ENCODE measurements at places on chromosomes 7 and 10.

GRCh38 chr10:13803566-13804554 is 217.1 kb downstream of the PRPF18 start:
- no peak for DNase-seq

GRCh38 chr7:44965441-44965903 is 13.3 kb downstream of the MYO1G start:
- DNase-seq: peak; percentile 1

GRCh38 chr7:133253519-133253875 is 619 bp downstream of the EXOC4 start:
- DNase-seq: peak; percentile 7

- peak; percentile 97 for DNase-seq
These were observed 23.6 kb downstream of the DDIT4 start for GRCh38 chr10:72297281-72297804.

DNA sequence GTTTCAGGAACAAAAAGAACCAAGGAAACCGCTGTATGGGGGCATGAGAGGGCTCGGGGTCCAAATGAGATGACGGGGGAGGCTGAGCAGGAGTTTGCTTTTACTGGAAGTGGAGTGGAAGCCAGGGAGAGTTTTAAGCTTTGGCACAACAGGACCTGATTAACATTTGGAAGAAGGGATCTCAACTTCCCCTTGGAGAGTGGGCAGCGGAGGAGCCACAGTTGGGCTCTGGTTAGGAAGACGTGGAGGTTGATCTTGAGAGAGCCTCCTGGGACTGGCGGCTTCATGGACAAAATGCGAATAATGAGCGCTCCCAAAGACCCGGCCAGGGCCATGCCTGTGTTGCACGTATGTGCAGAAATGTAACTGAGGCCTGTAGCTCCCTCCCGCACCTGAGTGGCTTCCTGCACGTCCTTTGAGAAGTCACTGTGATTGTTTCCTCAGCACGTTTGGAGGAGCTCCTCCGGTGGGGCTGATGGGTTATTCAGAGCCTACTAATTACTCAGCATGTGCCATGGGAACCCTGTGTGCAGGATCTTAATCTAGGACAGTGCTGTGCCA is 595.3 kb upstream of the MGMT start:
- DNase-seq: no peak

- no peak for DNase-seq
These were observed 858.5 kb downstream of the KCNMA1 start for GRCh38 chr10:76778914-76779795.

DNA sequence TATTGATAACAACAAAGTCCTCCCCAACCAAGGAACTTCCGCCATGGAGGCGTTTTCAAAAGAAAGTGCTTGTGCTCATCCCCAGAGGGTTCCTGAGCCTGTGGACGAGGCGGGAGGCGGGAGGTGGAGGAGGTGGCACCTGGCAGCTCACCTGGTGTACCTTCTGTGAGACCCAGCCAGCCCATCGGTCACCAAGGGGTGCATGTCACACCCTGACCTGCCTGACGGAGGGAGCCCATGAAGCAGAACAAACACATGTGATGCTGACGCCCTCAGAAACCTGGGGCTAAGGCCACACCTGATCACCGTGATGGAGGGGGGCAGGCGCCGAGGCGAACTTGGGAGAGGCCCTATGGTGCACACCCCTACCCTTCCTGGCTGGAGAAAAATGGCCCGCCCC is 458.8 kb downstream of the DNAJB6 start:
- no peak for DNase-seq

DNA sequence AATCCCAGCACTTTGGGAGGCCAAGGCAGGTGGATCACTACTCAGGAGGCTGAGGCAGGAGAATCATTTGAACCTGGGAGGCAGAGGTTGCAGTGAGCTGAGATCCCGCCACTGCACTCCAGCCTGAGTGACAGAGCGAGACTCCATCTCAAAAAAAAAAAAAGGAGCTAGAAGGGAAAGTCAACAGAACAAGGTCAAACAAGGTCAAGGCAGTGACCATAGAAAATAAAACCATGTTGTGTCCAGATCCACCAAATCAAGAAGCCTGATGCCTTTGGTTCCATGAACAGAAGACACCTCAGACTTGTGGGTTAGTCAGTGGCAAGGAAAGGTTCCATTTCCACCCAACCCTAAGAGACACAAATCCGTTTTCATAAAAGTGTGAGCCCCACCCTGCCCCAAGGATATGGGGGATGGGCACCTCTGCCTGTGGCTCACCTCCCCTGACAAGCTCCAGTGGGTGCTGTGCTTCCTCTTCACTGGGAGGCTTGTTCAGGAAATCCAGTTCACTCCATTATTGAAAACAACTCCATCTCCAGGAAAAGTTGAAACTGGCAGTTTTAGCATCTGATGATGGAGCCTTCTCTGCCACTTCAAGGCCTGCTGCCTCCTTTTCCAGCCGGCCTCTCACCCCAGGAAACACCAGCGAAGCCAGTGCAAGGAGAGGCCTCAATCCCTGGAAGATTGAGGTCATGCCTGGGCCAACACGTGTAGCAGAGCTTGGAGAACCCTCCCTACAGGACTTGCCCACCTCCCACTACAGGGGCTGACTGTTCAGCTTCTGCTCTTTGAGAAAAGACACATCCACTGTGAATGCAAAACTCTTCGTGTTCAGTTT is 152.9 kb downstream of the NRF1 start:
- no peak for DNase-seq

GRCh38 chr10:85645053-85645452 is 721.5 kb downstream of the GRID1 start:
- no peak for DNase-seq

DNA sequence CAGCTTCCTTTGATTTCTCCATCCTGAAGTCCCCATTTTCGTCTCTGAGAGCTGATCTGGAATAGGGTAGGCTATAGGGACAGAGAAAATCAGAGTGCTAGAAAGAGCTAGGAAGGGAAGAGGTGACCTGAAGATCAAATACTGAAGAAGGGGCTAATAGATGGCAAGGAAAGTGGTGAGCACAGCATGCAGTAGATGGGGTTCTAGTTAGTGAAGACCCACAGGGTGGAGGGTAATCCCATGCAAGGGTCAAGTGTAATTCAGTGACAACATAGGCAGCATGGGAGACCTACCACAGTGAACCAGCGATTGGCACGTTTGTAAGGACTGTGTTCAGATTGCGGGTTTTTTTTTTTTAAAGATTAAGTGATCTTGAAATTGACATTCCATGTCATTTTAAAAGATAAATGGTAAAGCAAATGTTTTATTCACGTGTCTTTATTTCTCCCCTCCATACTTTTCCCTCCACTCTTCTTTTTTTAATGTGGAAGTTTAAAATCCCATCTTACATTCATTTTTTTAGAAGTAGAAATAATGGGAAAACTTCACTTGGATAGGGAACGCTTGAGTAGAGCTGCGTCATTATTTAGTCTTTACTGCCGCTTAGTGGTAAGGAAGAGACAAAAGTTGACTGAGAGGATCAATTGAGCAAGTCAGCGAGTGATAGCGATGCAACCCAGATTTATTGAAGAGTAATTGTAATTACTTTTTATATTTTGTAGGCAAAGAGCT is 21.0 kb upstream of the ABI1 start:
- DNase-seq: no peak

- DNase-seq: no peak
These were observed 122.3 kb downstream of the NRP1 start for GRCh38 chr10:33212061-33212748.

- DNase-seq: no peak
These were observed 144.2 kb upstream of the RNF32 start for GRCh38 chr7:156496363-156496769.

DNA sequence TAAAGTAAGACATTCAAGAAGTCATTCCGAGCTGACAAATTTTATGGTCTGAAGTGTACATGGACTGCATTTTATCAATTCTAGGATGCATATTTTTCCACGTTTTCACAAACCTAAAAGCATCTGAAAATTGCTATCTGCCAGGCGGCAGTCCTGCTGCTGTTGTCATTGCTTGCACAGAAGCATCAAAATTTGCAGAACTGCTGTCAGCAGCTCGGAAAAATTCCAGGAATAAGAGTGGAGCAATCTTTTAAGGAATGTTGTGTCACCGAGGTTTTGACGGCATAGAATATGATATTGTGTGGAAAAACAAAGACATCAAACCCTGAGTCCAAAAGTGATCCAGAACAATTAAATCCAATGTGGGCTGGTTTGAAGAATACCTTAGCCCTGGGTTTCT is 61.4 kb downstream of the CHCHD3 start:
- no peak for DNase-seq

DNA sequence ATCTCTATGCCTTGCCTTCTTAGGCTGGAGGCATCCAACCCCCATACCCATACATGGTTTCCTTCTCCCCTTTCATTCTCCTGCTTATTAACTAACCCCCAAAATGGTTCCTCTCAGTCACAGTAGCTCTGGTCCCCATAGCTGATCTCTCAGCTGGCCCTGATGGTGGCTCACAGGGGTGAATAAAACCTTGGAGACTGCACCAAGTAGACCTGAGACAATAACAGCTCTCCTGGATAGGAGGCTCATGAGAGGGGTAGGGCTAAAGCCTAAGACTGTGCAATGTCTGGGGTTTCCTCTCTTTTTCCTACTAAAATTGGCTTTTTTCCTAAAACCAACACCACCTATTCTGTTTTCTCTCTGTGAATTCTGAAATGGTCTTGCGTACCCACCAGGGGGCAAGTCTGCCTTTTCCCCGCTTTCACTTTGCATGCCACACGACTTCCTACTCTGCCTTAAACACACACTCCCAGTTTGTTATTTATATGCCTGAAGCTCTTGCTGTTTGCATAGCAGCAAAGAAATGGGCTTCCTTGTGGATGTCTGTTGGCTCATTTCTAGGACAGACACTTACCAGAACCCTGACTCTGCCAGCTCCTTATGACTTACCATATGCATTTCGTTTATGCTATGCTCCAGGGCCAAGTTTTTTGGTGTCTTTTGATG is 18.4 kb upstream of the PON1 start:
- no peak for DNase-seq

DNA sequence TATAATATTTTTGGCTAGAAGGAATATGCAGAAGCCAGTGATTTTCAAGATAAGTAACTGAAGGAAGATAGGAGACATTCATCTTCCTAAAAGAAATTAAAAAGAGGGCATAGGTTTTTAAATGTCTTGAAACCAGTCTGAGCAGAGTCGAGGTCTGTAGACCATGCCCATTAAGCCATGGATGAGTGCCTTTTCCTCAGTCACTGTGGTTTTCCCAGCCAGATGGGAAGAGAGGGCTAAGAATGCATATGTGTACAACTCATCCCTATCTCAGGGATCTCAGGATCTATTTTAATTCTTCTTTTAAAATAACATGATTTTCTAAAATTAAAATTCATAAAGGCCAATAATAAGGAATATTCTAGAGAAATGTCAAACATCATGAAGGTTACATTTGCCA is 112.8 kb downstream of the PPP1R3A start:
- DNase-seq: no peak

GRCh38 chr10:9911488-9911887 is 1106.2 kb upstream of the CELF2 start:
- no peak for DNase-seq

- no peak for DNase-seq
These were observed 31.8 kb upstream of the SHH start for GRCh38 chr7:155844019-155844453.

DNA sequence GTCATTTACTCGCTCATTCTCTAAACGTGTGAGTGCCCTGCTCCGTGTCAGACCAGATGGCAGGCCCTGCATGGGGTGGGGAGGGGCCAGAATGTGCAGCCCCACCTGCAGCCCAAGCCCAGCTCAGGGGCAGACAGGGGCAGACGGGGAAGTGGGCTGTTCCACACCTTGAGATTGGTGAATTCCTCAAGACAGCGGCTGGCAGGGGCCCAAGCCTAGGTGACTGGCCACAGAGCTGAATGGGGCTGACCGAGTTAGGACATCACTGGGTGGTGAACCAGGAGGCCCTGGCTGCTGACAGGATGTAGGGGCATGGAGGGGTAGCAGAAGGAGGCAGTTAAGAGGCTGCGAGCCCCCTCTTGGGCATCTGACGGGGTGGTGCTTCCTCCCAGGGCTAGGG is 79.1 kb downstream of the MGMT start:
- no peak for DNase-seq

GRCh38 chr7:4665661-4666060 is 16.4 kb upstream of the FOXK1 start:
- DNase-seq: no peak

DNA sequence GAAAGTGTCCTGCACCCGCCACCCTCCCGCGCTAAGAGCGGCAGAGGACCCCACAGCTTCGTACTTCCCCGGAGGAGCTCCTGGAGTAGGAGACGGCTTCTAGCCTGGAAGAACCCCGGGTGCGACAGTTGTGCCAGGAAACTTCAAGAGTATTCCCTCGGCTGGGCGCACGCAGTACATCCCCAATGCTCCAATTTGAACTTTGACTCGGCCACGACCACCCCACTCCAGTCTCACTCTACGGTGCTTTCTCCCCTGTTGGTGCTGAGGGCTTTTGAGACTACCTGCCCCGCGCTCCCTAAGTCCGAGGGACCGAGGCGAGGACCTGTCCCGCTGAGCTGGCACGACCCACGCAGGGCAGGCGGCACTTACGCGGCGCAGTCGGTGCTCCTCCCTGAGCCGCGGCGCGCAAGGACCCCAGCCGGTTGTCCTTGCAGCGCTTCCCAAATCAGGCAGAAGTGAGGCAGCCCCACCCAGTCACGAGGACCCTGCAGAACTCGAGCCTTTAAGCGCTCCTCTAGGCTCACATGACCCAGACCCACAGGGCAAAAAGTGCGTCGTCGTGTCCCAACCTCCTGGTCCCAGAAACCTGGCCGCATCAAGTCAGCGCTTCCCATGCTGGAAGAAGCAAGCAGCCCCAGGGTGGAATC is at the start of gene CPVL:
CPVL (minus strand) TSS at position 481 of the 650 bp plus-strand sequence. CDS start 25,476 bp downstream, outside the sequence.
- no peak for DNase-seq

GRCh38 chr7:22192801-22193200 is 164.2 kb downstream of the RAPGEF5 start:
- DNase-seq: no peak

DNA sequence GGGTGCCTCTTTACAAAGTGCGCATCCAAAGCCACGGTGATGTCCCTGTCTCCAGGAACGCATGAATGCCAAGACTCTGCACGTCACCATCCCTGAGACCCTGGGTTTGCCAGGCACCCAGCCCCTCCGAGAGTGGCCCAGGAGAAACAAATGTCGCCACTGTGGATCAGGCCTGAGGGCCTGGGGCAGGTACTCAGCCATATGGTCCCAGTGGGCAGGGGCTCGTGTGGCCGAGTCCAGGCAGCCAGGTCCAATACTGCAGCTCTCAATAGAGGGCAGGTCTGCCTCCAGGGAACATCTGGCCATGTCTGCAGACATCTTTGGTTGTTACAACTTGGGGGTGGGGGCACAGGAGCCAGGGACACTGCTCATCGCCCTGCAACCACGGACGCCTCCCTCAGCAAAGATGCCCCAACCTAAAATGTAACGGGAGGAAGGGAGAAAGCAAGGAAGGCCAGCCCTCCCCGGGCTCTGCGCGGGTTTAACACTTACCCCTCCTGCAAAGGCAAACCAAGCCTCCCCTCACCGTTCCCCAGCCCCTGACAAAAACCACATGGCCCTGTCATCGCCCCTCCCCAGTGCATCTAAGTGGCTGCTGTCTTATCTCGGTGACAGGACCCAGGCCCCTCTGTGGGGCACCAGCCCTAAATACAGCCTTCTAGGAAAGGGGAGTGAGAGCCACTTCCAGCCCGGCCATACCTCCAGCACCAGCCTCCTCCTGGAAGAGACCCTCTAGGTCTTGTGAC is 10.3 kb upstream of the PAPOLB start:
- no peak for DNase-seq

- DNase-seq: no peak
These were observed 58.3 kb downstream of the MICALL2 start for GRCh38 chr7:1401011-1401410.

All from activated CD4-positive, alpha-beta T cell treated with anti-CD3 and anti-CD28 coated beads, Interleukin-2, amount 50 U/mL, for 48 hours (primary cell).